NB4 (cell line): ENCODE measurements at places on chromosomes 7 and 10.

- DNase-seq: peak; percentile 86
Measured at GRCh38 chr10:21526188-21526859, 842 bp upstream of the SKIDA1 start.

DNA sequence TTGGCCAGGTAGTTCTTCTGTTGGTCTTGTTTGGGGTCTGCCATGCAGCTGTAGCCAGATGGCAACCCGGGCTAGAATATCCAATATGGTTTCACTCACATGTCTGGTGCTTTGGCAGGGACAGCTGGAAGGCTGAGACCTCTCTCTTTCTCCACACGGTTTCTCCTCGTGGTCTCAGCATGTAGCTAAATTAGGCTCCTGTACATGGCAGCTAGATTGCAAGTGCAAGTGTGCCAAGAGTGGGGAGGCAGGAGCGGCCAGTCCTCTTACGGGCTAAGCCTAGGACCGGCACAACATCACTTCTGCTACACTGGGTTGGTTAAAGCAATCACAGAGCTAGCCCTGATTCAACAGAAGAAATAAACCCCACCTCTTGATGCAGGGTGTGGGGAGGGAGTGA, 9.3 kb upstream of the PDE1C start:
- no peak for DNase-seq

GRCh38 chr7:32218154-32218467, 147.9 kb upstream of the PDE1C start:
- no peak for DNase-seq

- DNase-seq: no peak
Measured at GRCh38 chr10:88278912-88279311, 304.2 kb downstream of the RNLS start.

DNA sequence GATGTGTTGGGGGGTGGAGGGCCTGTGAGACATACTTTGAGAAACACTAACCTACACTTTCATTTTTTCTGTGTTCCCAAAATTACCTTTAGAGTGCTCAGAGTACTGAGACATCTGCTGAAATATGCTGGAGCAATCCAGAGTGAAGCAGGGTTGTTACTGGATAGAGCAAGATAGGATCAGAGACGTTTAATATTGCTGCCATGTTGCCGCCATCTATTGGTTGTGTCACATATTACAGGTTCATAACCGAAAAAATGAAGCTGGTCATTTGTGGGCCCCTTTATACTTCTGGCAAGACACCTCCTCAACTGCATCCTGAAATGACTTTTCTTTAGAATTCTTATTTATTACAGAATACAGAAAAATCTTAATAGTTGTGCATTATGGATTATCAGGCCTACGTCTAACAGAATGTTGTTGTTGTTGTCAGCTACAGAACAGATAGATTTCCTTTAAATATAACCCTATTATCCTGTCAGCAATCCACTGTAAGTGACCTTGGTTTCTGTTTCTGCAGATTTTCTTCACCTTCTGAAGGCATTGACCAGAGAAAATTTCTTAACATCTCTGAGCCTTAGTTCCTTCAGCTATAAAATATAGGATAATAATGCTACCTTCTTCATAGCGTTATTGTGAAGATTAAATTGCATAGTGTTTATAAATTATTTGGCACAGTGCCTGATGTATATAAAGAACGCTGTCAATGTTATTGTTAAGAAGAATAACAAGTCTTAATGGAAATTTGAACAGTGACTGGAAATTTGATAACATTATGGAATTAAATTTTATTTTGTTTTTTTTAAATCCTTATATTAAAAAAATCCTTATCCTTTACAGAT, 16.2 kb upstream of the DLD start:
- peak; percentile 84 for DNase-seq

- no peak for DNase-seq
Measured at GRCh38 chr7:98194672-98195457, 16.4 kb upstream of the BHLHA15 start.

DNA sequence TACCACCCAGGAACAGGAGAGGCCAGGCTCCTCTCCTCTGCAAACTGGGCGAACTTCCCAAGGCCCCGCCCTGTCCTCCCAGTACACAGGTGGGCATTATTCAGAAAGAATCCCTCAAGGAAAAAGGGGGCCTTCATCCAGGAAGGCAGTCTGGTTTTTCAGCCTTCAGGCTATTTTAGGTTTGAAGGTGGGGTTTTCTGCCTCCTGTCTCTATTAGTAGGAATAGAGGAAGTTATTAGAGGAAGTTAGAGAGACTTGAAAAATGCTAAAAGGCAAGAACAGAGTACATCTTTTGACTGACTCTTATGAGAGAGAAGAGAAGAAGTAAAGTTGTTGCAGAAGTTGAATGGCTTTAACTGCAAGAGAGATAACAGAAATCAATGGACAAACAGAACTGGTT, 250.9 kb upstream of the SORCS1 start:
- DNase-seq: no peak

- no peak for DNase-seq
Measured at GRCh38 chr10:68633816-68634466, 73.8 kb downstream of the TET1 start.

- DNase-seq: no peak
Measured at GRCh38 chr7:2493205-2494164, 17.3 kb upstream of the GRIFIN start.

DNA sequence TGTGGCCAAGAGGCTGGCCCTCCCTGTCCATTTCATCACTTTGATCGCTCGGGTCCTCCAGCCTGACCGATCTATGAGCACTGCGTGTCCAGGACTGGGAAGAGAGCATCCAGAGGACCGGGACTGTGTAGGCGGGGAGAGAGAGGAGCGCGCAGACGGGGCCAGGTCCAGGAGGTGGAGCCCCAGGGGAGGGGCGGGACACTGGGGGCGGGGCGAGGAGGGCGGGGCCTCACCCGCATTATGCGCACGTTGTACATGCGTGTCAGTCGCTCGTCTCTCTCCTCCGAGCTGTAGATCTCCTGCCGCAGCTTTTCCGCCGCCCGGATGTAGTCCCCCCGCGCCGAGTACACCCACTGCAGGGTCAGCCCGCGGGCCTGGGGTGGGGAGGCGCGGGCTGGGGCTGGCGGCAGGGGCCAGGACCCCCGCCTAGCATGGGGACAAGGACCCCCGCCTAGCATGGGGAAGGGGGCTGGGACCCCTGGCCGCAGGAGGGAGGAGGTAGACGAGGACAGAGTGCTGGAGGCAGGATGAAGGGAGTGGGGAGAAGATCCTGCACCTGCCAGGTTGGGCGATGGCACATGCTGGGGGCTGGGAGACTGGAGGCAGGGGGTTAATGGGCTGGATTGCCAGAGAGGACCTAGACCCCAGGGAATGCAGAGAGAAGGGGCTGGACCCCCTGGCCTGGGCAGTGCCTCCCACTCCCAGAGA, 14.3 kb downstream of the MOSPD3 start:
- DNase-seq: peak; percentile 96

GRCh38 chr7:150568714-150569113, 1.5 kb downstream of the GIMAP4 start:
- no peak for DNase-seq

DNA sequence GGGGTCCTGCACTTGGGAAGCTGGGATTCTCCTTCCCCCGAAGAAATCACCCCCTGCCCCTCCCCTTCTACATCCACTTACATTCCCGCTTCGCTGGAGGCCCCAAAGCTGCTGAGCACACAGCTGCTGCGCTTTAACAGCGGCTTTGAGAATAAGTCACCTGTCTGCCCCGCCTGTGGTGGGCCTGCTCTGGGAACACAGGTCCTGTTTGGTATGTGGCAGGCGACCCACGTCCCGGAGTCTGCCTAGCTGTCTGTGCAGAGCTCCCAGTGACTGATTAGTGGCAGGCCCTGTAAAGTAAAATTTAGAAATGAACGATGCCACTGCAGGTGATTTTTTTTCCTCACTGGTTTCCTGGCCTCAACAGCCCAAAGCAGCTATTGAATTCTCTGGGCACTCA, 47.0 kb downstream of the CDH23 start:
- DNase-seq: no peak

- no peak for DNase-seq
Measured at GRCh38 chr7:111215550-111215949, 124.6 kb downstream of the LRRN3 start.

GRCh38 chr7:114086914-114087652, 168.3 kb upstream of the PPP1R3A start:
- DNase-seq: no peak

DNA sequence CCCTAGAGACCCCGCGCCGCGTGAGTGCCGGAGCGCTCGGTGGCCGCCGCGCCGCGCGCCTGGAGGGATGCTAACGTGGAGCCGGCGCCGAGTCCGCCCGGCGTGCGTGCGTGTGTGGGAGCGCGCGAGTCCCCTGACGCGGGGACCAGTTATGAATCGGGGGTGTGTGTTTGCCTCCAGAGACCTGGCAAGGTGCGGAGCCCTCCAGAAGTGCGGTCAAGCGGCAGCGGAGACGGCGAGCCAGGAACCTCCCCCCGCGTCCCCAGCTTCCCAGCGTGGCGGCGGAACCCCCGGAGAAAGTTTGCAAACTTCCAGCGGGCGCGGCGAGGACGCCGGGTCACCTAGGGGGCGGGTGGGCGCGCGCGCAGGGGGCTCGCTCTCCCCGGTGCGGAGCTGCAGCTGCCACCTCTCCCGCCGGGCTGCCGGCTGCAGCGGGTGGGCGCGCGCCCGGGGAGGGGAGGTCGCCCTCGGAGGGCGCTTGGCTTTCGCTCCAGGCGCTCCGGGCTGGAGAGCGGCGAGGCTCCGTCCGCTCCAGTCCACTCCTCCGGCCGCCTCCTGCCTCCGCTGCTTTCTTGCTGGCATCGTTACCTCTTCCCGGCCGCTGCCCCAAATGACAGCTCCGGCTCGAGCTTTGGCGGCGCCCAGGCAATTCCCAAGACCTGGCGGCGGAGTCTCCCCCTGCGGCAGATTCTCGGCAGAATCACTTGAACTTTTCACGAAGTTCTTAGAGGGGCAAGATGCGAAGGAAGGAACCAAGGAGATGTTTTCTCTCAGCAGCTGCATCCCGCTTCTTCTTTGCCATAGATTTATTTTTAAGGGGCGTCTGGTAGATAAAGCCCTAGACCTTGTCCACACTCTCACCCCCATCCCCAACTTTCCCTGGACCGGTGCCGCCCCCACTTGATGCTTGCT, 2.3 kb upstream of the CREB5 start:
- DNase-seq: no peak

DNA sequence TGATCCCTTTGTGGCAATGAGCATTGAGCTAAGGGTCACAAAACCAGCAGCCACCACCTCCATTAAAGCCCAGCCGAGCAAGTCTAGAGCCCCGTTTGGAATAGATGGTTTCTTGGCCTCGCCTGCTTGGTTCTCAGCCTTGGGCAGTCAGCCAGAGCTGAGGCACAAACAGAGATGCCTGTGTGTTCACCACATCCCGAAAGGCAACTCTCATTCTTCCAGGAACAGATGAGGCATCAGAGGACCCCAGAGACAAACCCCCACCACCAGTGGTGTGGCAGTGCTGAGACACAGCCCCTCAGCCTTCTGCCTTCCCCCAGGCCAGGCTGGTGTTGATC, 203.3 kb upstream of the ZMIZ1 start:
- no peak for DNase-seq
